ENCODE measurements at places on chromosomes 16 and 17.

GRCh38 chr17:41540921-41541625 lies 13.0 kb upstream of the KRT19 start:
- no peak for DNase-seq

GRCh38 chr17:63364387-63364786 lies 81.7 kb downstream of the CYB561 start:
- no peak for DNase-seq

GRCh38 chr17:72134608-72135394 lies 14.0 kb downstream of the SOX9 start:
- no peak for DNase-seq

DNA sequence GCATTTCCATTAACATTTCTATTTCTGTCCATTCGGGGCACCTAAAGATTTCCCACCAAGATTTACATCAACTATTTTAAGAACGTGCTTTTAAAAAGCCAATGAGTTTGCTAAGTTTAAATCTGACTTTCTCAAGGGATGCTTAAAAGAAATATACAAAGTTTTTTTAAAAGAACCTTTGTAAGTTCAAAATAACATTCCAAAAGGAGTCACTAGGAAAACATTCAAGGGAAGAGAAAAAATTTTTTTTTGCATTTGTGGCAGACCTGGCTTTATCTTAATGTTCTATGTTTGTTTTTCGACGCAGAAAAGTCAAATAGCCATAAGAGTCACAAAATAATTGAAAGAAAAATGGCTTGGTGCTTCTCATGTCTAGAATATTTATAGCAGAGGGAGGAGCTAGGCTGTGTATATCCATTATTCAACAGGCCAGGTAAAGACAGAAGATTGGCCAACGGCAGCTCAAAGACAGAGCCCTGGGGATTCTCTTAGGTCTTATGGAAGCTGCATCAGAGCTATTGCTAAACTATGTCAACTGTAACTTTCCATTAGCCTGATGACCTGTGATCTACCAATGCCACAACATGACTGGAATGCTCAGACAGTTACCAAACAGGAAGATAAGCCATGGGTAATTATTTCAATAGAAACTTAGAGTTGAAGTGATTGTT lies 37.8 kb upstream of the MYOCD start:
- DNase-seq: no peak

DNA sequence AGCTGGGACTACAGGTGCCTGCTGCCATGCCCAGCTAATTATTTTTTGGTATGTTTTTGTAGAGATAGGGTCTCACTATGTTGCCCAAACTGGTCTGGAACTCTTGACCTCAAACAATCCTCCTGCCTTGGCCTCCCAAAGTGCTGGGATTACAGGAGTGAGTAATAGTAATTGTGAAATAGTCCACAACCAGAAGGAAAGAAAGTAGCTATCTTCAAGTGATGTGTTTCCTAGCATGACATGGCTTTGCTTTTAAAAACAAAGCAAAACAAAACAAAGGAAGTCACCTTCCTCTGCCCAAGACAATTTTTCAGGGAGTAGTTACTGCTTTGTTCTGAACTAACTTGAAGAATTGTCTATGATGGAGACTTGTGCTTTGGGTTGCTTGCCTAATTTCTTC lies 27.0 kb downstream of the ATP6V0A1 start:
- DNase-seq: no peak

- DNase-seq: peak; percentile 34
Observed at GRCh38 chr17:83180996-83181481, 101.6 kb downstream of the METRNL start.

GRCh38 chr17:68527314-68527713 lies 15.1 kb downstream of the PRKAR1A start:
- DNase-seq: no peak

DNA sequence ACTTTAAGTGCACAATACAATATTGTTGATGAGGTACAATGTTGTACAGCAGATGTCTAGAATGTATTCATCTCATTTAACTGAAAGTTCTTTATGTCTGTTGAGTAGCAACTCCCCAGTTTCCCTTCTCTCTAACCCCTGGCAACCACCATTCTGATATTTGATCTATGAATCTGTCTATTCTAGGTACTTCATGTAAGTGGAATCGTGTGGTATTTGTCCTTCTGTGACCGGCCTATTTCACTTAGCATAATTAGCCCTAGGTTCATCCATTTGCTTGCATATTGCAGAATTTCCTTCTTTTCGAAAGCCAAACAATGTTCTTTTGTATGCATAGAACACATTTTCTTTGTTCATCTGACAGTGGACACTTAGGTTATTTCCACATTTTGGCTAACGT lies 10.8 kb downstream of the RGS9 start:
- DNase-seq: no peak

DNA sequence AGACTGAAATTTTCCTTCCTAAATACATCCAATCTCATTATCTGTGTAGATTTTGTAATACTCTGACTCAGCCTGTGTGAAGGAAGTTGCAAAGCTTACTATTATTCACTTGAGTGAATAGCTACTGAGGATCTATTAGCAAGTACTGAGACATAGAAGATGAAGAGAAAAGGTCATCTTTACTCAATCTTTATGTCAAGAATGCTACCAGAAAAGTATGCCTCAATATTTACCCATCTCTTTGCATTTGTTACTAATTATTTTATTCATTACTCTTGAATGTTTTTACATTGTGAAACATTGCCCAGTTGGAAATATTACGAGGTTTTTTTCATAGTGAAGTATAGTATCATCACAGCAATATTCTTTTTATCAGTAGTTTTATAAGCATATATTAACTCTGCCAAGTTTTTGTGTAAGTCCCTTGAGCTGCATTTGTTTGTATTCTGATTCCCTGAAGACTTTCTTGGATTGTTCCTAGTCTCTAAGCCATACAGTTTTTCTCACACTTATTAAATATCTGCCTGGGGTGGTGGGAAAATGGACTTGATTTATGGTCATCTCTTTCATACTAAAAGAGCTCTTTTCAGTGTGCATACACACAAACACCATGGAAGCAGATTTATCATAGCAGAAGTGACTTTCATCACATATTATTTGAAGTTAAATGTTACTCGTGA lies 110.4 kb downstream of the MRTFB start:
- peak; percentile 60 for DNase-seq

- DNase-seq: no peak
Observed at GRCh38 chr17:65531256-65532100, 30.0 kb downstream of the AXIN2 start.

DNA sequence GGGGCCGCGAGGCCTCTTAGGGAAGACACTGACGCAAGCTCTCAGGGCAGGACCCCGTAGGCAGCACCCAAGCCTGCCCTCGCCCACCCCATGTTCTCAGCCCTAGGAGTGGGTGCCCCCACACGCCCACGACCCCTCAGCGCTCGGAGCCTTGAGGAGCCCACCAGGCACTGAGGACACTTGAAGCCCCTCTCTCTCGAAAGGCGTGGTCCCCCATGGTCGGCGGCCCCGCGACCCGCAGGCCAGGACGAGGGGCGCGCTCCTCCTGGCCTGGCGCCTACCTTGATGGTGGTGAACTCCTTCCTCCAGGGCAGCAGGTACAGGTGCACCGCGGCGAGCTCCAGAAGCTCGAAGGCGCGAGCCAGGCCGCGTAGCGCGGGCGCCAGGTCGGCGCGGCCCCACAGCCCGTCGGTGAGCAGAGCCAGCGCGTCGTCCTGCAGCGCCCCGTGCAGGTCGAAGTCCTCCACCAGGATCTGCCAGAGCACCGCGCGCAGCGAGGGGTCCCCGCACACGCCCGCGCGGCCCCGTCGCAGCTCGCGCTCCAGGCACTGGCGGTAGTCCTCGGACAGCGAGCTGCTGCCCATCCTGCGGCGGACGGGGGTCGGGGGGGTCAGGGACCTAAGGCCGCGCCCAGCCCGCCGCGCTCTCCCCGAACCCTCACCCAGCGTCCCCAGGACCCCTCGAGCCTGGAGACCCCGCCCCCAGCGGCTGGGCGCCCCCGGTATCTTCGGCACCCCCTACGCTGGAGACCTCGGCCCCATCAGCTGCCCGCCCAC lies 668 bp downstream of the SPATA2L start:
- peak; percentile 60 for DNase-seq

DNA sequence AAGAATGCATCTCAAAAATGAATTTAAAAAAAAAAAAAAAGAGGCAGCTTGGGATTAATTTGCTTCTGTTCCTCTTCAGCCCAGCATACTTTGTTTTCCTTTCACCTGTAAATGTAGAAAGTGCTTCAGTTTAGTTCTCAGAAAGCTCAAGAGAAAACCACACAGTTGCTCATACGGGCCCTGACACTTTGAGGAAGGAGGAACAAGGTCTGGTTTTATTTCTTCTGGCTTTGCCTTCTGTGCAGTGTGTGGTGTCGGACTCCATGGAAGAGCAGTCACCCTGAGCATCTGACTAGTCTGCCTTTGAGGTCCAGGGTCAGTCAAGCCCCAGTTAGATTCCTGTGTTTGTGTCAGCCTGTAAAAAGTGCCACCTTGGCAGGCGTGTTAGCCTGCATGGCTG lies 27.6 kb downstream of the NMT1 start:
- no peak for DNase-seq

- DNase-seq: no peak
Observed at GRCh38 chr17:76702941-76703637, 7.7 kb downstream of the MXRA7 start.
